Esophagus squamous epithelium (tissue), 5 donors: ENCODE measurements at places on chromosomes 2 and 18.

GRCh38 chr2:53450923-53451322 lies 316.7 kb upstream of the CHAC2 start:
- DNase-seq: no peak

GRCh38 chr2:74328074-74328473 lies 15.1 kb downstream of the SLC4A5 start:
- no peak for DNase-seq

- DNase-seq: no peak
Observed at GRCh38 chr2:190418727-190419126, 10.6 kb downstream of the MFSD6 start.

- DNase-seq: no peak
Observed at GRCh38 chr2:120817956-120818325, 82.3 kb downstream of the GLI2 start.

- no peak for DNase-seq
Observed at GRCh38 chr2:15365411-15365810, 195.7 kb downstream of the NBAS start.

DNA sequence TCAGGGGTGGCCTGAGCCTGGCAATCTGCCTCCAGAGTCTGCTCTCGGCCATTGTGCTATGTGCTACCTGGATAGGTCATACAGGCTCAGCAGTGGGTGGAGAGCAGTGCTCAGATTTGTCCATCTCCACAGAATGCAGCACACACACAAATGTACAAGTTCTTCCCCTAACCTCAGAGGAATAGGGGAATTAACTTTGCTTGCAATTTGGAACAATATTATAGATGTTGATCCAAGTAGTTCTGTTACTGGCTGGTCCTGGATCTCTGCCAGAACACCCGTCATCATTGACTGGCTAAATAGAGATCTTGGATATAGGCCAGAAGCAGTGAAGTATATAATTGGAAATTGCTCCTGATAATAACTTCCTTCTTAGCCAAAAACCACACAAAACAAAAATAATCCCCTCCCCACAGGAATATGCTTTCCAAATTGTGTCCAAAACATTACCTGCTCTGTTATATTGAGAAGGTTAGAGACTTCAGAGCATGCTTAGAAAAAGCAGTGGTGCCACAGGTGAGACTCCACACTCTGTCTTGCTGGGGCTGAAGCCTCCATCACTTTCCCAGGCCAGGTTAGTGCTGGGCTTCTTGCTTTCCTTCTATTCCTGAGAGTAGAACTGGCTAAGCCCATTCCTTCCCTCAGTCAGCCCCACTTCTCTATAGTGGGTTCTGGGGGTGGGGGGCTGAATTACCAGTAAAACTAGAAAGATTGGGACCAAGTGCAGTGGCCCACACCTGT lies 38.8 kb downstream of the NCAPH start:
- no peak for DNase-seq

- no peak for DNase-seq
Observed at GRCh38 chr2:43475922-43476321, 119.9 kb downstream of the THADA start.

- no peak for DNase-seq
Observed at GRCh38 chr2:68645523-68645922, 2.1 kb downstream of the PROKR1 start.

DNA sequence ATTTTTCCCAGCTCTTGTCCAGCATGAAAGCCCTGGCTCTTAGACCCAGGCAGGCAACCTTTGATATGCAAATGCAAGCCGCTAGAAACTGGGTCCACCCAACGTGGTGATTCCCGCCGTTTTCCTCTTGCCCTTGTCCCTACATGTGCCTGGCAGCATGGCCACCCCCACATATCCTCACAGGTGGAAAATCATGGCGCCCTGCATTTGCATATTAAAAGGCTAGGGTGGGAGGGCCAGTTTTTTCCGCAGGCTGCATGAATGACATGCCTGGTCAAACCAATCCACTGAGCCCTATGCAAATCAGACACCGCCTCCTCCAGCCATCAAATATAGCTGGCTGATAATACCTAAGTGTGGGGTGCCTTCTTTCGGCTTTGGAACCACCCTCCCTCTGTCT lies 1091.8 kb upstream of the NXPH2 start:
- no peak for DNase-seq

DNA sequence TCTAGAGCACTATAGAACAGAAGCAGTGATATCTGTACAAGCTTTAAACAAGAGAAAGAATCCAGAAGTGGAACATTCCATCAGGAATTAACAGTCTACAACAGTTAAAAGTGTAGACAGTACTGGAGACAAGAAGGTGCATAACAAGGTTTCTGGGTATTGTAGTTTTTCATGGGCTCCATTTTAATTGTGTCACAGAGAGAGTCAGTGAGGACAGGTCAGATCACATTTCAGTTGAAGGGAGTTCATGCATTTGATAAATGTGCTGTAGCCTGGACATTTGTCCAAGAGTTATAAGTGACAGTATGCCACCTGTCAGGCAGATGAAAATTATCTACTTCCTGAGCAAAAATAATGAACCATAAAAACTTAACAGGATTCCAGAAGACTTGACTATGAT lies 328.6 kb downstream of the CNTNAP5 start:
- DNase-seq: no peak

GRCh38 chr2:231298091-231298490 lies 97.4 kb upstream of the B3GNT7 start:
- no peak for DNase-seq

DNA sequence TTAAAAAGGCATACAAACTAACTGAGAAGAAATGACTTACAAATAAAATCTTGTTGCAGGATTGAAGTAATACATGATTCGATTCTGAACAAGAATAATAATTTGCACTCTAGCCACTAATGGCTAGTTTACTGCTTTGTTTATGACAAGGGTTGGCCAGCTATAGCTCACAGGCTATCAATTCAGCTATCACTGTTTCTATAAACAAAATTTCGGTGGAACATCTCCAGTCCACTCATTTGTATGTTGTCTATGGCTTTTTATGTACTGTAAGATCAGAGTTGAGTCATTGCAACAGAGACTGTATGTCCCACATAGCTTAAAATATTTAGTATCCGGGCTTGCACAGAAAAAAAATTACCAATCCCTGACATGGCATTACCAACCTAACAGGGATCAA lies 543.7 kb upstream of the CNTNAP5 start:
- no peak for DNase-seq

- DNase-seq: no peak
Observed at GRCh38 chr2:124698979-124699565, 674.0 kb downstream of the CNTNAP5 start.

- DNase-seq: no peak
Observed at GRCh38 chr18:830315-830901, 18.4 kb upstream of the YES1 start.

- no peak for DNase-seq
Observed at GRCh38 chr18:40250236-40250635, 1704.8 kb upstream of the PIK3C3 start.

DNA sequence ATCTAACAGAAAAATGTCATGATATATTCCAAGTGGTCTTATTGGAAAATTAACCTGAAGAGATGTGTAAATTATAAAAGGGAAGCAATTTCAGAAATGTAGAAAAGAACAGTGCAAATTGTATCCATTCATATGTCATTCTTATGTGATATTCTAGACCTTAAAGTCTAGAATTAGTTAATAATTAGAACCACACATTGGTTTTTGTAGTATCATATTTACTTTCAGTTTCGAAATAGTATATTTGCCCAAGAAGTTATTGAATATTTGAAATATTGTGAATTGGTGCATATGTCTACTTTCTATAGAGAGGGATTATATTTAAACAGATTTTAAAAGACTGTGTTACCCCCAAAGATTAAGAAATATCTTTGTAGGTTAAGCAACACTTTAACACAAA lies 1348.6 kb upstream of the ACVR2A start:
- DNase-seq: no peak

- DNase-seq: no peak
Observed at GRCh38 chr18:61606068-61606660, 272.9 kb downstream of the CDH20 start.

DNA sequence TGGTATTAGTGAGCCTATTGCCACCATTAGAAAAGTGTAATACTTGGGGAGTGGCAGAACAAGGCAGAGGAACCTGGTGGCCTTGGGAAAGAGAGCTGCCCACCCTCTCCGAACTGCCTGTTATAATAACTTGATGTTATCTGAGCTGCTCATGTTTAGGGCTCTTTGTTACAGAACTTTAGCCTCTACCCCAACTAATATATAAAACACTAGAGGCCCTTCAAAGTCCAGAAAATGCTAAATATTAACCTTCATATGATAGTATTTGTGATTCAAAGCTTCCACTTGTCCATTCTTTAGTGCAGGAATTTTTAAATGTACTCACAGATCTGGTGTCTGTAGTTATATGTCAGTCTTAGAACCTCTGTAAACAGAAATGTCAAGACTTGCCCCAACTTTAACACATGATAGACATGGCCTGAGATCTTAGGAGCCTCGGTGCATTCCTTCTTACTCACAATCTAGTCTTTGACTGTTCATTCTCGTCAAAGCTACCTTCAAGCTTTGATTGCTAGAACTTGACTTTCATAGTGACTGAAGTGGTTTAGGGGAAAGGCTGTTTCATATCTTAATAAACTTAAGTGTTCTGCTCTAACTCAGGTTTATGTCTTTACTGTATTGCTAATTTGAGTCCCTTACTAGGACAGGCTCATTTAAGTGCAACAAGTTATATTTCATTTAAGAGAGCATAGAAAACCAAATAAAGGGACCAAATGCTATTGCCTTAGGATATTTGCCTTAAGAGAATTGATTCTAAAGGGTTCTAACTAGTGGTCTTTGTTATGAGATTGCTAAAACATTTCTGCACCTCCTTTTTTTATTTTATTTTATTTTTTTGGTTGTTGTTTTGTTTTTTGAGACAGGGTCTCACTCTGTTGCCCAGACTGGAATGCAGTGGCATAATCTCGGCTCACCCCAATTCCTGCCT lies 41.6 kb downstream of the DDX1 start:
- no peak for DNase-seq

DNA sequence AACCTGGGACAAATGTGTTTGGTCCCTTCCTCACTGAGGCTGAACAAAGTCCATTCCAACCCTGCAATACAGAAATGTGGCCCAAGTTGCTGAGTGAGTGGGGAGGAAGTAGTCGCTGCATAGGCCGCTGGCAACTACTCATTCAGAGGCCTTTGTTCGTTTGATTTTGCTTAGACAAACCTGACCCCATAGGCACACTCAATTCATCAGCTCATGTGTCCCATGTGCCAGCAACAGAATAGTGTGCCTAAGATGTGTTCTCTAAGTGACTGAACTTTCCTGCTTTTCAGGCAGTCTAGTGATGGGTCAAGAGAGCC lies 23.0 kb downstream of the PTPN18 start:
- DNase-seq: no peak

- no peak for DNase-seq
Observed at GRCh38 chr18:36899289-36899688, 70.4 kb downstream of the KIAA1328 start.

DNA sequence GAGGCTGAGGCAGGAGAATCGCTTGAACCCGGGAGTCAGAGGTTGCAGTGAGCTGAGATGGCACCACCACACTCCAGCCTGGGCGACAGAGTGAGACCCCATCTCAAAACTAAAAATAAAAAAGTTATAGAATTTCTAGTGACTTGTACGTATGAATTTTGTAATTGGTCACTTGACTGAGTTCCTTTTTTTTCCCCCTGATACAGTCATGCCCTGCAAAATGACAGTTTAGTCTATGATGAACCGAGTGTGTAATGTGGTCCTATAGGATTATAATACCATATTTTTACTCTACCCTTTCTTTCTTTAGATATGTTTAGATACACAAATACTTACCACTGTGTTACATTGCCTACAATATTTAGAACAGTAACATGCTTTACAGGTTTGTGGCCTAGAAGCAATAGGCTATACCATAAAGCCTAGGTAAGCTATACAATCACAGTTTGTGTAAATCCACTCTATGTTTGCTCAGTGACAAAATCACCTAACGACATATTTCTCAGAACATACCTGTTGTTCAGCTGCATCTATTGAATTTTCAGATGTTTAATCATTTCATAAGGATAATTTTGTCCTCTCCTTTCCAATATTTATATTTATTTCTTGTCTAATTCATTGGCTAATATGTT lies 25.4 kb downstream of the SOCS6 start:
- no peak for DNase-seq

- no peak for DNase-seq
Observed at GRCh38 chr2:132670496-132671150, 618 bp upstream of the LYPD1 start.
